Stimulated activated naive CD4-positive, alpha-beta T cell treated with Interleukin-2 at 50 U/mL for 16 hours (primary cell): ENCODE measurements at places on chromosomes 2 and 18.

DNA sequence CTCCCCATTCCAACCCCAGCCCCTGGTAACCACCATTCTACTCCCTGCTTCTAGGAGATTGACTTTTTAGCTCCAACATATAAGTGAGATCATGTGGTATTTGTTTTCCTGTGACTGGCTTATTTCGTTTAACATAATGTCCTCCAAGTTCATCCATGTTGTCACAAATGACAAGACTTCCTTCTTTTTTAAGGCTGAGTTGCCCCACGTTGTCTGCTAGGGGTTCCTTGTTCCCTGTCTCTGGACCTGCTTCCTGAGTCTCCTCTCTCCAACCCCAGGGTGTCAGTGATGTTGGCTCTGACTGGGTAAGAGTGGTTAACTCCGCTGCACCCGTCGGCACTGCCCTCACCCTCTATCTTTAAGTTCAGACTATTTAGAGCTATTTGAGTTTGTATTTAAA lies 175.2 kb downstream of the SH3RF3 start:
- no peak for DNase-seq

GRCh38 chr18:58911241-58911640 lies 46.6 kb downstream of the ZNF532 start:
- no peak for DNase-seq

GRCh38 chr18:13446024-13446423 lies 227.5 kb downstream of the LDLRAD4 start:
- DNase-seq, result no peak

- DNase-seq, result no peak
Observed at GRCh38 chr18:66616523-66616983, 12.7 kb upstream of the CDH19 start.

GRCh38 chr2:238963161-238963970 lies 115.5 kb downstream of the TWIST2 start:
- DNase-seq, result no peak
